ENCODE measurements at places on chromosomes 3 and 15.

DNA sequence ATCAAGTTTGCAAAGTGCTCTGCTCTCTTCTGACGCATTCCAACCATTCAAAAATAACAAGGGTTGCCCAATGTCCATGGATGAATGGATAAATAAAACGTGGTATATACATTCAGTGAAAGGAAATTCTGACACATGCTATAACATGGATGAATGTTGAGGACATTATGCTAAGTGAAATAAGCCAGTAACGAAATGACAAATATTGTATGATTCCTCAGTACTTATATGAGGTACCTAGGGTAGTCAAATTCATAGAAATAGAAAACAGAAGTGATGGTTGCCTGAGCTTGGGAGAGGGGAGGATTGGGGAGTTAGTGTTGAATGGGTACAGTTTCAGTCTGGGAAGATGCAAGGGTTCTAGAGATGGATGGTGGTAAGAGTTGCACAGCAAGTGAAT lies 33.9 kb downstream of the SH3BP5 start:
- DNase-seq, result no peak

DNA sequence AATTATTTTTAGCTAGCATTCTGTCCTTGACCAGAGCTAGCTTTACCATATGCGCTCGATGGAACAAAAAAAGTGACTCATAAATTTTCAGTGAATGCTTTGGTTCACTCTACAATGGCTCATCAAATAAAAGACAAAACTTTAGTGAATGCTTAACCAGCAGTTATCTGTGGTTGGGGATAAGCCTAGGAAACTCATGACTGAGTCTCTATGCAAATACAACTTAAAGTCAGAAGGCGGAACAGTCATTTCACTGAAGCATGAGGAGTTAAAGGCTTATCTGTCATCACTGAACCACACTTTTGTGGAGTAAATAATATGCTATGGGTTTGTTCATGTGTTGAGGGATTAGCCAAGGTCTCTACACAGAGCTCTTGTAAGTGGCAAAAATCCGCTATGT lies 308.4 kb downstream of the SQOR start:
- DNase-seq, result no peak

DNA sequence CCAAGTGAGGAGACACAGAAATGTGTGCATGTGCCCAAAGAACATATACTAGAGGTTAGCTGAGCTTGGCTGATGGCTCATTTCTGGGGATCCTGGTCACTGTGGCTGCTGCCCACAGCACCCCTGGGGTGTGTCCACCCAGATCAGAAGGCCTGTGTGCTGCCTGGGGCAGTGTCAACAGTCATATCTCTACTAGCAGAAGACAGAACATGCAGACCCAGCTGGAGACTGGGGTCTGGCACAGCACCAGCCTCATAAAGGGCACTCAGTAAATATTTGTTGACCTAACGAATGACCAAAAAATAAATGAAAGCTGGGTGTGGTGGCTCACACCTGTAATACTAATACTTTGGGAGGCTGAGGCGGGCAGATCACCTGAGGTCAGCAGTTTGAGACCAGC lies 16.4 kb downstream of the CHRNA3 start:
- no peak for DNase-seq

DNA sequence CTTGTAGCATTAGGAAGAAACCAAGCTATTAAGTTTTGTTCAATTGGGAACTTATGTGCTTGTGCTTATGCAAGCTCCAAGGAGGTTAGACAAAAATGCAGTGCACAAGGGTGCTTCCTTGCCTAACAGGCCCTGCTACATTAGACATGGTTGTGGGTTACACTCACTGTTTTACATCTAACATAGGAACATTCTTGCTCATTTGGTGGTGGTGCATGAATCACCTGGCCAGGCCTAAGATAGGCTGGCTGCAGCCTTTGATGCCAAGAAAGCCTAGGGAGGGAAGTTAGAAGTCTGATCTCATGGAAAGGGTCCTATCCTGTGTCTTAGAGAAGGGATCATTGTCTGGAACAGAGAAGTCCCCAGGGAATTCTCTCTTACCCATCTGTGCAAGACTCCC lies 43.5 kb downstream of the CA12 start:
- DNase-seq, result no peak

GRCh38 chr15:69554279-69554961 lies 101.8 kb downstream of the RPLP1 start:
- no peak for DNase-seq

- DNase-seq, result no peak
These were observed 74.7 kb upstream of the SNRK start for GRCh38 chr3:43211681-43212080.

GRCh38 chr15:75193976-75194375 lies 7.7 kb upstream of the C15orf39 start:
- DNase-seq, result no peak

GRCh38 chr3:57173687-57174086 lies 8.5 kb upstream of the IL17RD start:
- no peak for DNase-seq

- DNase-seq, result no peak
These were observed 27.8 kb downstream of the DPH3 start for GRCh38 chr3:16236856-16237393.

GRCh38 chr3:116717566-116717965 lies 8.0 kb downstream of the TUSC7 start:
- DNase-seq, result no peak

- no peak for DNase-seq
These were observed 33.0 kb upstream of the SLC12A8 start for GRCh38 chr3:125245521-125245920.

- DNase-seq, result no peak
These were observed 52.8 kb downstream of the CLASP2 start for GRCh38 chr3:33665294-33665693.

DNA sequence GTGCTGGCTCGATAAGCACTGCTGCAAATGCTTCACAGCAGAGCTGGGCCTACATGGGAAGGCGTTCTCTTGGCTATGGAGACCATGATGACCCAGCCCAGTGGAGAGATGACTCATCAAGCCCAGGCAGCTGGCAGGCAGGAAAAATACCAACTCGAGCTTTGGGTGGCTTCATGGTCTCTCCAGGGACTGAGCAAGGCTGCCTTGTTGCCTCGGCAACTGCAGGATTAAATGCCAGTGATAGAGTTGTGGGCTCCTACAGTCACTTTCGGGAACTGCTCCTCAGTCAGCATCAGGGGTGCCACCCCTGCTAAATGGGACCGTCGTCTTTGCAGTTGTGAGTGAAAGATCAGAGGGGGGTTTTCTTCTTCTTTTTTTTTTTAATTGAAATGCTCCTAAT lies 54.6 kb upstream of the MYZAP start:
- DNase-seq, result no peak

- no peak for DNase-seq
These were observed 110.6 kb upstream of the DCBLD2 start for GRCh38 chr3:99012051-99012450.

- DNase-seq, result no peak
These were observed 276.7 kb upstream of the SGO1 start for GRCh38 chr3:20462723-20463122.

DNA sequence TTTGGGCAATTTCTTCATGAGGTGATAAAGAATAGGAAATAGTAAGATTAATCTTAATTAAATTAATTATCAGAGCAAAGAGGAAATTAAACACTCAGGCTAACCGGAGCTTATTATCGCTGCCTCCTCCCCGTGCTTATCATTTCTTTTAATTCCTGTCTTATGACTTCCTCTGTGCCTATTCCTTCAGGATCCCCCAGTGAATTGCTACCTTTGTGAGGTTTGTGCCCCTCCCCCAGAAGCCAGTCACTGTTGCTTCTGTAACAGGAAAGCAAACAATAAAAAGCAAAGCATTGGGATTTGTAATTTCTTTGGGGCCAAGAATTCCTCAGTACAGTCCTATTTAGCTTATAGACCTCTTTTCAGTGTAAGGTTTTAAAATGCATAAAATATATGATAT lies 164.5 kb downstream of the CADPS start:
- no peak for DNase-seq

DNA sequence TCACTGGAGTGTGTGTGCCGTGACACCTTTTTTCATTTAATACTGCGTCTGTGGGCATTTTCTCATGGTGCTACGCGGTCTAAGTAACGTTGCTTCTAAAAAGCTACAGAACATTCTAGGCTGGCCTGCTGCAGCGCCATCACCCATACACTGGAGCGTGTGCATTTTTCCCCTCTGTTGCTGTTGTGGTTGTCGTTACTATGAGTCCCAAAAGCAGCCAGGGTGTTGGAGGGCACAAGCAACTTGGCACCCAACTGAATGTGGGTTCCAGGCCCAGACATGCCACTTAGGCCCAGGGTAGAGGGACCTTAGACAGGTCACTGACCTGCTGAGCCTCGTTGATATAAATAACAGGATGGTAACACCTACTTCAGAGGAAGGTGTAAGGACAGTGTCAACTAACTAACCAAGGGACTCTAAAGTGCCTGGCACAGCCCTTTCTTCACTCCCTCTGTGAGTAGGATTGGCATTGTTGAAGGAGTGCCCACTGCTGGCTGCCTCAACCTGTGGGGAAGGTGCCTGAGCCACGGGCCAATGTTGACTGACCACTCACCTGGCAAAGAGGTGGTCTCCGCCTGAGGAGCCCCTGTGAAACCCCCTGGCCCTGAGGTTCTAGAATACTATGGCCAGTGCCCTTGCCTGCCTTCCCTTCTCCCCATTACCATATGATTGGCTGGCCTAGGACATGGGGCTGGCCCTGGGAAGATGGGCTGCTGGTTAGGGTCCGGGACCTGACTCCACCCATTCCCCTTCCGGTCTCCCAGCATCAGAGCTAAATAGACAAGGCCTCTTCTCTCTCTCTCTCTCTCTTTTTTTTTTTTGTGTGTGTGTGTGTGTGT lies 3.5 kb downstream of the CSK start:
- DNase-seq, result no peak

DNA sequence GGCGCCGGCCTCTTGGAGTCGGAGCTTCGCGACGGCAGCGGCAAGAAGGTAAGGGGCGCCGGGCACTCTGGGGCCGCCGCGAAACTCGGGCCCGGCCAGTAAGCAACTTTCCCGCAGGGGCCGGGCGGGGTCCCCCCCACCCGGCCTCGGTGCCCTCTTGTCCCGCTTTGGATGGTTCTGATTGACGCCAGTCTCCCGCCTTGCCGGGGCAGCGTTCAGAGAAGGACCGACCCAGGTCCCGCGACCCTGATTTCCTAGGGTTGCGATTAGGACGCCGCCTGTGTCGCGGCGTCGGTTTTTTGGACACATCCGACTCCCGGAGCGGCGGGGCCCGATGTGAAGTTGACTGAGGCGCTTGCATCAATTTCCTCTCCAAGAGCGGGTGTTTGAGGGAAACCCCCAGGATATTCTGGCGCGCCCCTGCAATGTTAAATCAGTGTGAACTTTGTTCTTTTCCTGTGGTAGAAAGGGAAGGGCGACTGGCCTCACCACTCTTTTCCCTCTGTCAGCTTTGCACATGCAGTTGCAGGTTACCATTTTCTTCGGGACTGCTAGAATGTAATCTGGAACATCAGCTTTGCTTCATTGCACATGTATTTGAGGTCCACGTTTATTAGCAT lies 755 bp downstream of the PDE8A start:
- DNase-seq, result peak; percentile 10

GRCh38 chr3:39839484-39839883 lies 30.1 kb downstream of the MYRIP start:
- no peak for DNase-seq

DNA sequence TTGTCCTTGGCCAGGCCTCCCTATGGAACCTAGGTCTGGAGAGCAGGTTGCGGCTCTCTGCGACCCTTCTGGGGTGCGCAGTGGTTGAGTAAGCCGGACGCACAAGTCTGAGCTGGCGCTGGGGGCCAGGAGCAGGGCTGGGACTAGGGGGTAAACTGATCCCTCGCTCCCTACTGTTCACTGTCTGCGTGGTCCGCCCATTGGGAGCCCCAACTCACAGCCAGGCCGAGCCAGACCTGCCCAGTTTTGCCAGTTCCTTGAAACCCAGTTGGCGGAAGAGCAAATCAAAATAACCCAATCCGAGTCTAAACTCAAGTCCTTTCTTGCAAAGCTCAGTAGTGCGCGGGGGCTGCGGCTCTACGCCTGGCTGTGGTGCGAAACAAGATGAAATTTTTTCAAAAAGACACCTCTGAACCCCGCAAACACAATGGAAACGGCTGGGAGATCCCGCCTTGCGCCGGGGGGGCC lies 17.5 kb downstream of the RGMA start:
- DNase-seq, result no peak

GRCh38 chr15:65841121-65841930 lies 28.0 kb upstream of the RAB11A start:
- DNase-seq, result no peak

- DNase-seq, result no peak
These were observed 32.7 kb downstream of the RTP1 start for GRCh38 chr3:187230011-187230410.

DNA sequence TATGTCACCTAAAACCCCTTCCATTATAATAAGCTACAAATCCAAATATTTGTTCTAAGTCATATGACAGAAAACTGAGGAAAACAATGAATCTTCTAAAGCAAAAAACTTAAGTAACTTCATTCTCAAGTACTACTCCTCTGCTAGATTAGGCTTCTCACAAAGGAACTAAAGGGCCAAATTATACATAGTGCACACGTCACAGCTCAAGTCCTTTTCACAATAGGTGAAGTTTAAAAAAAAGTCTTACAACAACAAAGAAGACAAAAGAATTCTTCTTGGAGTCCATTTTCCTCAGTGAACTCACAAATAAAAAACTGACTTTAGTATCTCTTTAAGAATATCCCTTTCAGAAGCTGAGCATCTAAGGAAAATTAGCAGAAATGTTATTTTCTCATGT lies 479.9 kb downstream of the MAGI1 start:
- DNase-seq, result no peak

DNA sequence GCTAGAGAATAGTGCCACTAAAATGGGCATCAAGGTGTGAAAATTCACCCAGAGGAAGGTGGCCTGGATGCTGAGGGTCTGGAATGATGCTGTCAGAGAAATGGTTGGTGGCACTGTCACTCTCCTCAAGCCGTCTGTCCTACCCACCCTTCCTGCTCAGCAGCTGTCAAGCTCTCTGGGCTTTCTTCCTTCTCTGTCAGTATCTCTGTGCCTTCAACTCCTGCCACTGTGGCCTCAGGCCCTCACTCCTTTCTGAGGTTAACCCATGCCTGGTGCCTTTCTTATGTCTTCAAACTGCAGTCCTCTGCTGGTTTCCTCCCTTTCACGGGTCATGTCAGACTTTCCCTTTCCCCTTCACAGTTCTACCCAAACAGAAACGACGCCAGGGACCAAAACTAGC lies 4.4 kb downstream of the MYO5C start:
- DNase-seq, result no peak

DNA sequence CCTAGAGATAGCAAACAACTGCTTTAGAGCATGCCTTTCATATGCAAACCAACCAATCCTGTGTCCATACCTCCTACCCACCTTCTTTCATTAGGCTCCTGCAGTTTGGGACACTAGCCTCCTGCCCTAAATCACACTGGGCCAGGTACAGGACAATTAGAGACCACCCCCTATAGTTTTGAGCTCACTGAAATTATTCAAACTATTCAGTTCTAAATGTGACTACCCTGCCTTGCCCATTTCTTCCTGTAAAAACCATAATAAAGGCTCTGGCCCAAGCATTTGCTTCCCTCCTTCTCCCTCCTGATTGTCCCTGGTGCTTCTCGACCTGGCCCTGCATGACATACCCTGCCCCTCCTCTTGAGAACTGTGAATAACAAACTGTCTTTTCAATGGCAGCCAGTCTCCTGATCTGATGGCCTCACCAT lies 31.4 kb upstream of the LRIG1 start:
- DNase-seq, result no peak

- no peak for DNase-seq
These were observed 103.1 kb downstream of the LINGO1 start for GRCh38 chr15:77529394-77530159.

- DNase-seq, result no peak
These were observed 5.2 kb downstream of the PRSS50 start for GRCh38 chr3:46712191-46713049.

GRCh38 chr3:143820466-143821221 lies 27.6 kb downstream of the SLC9A9 start:
- DNase-seq, result no peak

GRCh38 chr3:52865994-52866393 lies 31.2 kb upstream of the MUSTN1 start:
- no peak for DNase-seq
